SK-N-SH (cell line): ENCODE measurements at places on chromosomes 3 and 15.

- no peak for DNase-seq
Measured at GRCh38 chr3:48345946-48346572, 12.6 kb upstream of the SPINK8 start.

- no peak for DNase-seq
Measured at GRCh38 chr3:85252686-85253085, 293.9 kb downstream of the CADM2 start.

DNA sequence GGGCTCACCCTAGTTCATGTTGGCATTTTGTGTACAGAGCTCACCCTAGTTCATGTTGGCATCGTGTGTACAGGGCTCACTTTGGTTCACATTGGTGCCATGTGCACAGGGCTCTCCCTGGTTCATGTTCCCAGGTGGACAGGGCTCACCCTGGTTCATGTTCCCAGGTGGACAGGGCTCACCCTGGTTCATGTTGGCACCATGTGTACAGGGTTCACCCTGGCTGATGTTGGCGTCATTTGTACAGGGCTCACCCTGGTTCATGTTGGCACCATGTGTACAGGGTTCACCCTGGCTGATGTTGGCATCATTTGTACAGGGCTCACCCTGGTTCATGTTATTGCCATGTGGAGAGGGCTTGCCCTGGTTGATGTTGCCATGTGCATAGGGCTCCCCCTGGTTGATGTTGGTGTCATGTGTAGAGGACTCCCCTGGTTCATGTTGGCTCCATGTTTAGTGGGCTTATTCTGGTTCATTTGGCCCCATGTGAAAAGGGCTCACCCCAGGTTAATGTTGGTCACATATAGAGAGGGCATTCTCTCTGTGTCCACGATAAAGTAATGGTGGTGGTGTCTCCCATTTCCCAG is 31.7 kb upstream of the NR2C2 start:
- no peak for DNase-seq

DNA sequence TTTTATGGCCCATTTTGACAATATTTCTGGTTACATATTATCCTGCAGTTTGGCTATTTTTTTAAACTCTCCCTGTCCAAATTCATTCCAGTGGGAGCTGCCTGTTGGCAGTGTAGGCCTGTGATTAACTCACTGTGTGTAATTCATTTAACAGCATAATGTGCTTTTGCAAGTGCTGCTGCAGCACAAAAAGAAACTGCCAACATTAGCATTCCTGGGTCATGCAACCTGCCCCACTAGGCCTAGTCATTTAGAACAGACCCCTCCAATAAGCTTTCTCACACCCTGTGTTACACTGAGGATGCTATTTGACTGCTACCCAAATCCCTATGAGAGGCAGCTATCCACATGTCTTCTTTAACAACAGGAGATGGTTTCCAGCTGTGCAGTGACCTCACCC is 251.2 kb upstream of the UBE2E2 start:
- DNase-seq: no peak

- no peak for DNase-seq
Measured at GRCh38 chr3:166275024-166275390, 437.8 kb upstream of the BCHE start.

- DNase-seq: peak; percentile 64
Measured at GRCh38 chr15:67025719-67026609, 39.4 kb upstream of the SMAD3 start.

DNA sequence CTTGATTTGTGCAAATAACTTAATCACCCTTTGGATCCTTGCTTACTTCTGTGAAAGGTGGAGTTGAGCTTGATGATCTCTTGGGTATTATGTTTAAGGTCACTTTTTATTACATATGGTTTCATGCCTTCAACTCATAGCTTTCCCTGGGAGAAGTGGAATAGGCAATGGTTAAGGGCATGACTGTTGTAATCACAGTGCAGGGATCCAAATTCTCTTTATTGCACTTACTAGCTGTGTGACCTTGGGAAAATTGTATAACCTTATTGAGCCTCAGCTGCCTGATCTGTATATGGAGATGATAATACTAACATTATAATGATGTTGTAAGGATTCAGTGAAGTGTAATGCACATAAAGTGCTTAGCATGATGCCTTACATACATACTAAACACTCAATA is 59.1 kb downstream of the PLCL2 start:
- no peak for DNase-seq

GRCh38 chr3:103494512-103494911 is 1059.7 kb downstream of the ZPLD1 start:
- DNase-seq: no peak

GRCh38 chr3:115859002-115859807 is 235.9 kb downstream of the GAP43 start:
- no peak for DNase-seq

DNA sequence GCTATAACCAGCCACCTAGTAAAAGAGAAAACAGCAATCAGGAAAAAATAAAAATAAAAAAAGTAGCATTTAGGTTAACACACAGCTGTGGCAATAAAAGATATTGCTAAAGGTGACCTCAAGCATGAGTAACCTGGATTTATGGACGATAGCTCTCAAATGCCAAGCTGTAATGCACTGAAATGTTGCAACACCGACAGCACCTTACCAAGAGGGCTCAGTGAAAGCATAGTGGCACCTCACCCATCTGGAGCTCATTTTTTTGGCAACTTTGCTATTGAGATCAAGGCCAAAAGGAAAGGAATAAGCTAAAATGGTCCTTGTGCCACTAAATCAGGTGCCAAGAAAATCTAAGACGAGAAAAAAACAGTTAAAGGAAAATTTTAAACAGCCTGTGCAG is 2.5 kb downstream of the HACD2 start:
- DNase-seq: no peak

- no peak for DNase-seq
Measured at GRCh38 chr3:178964551-178964950, 107.1 kb downstream of the ZMAT3 start.

GRCh38 chr3:41222012-41222411 is 22.7 kb downstream of the CTNNB1 start:
- no peak for DNase-seq

DNA sequence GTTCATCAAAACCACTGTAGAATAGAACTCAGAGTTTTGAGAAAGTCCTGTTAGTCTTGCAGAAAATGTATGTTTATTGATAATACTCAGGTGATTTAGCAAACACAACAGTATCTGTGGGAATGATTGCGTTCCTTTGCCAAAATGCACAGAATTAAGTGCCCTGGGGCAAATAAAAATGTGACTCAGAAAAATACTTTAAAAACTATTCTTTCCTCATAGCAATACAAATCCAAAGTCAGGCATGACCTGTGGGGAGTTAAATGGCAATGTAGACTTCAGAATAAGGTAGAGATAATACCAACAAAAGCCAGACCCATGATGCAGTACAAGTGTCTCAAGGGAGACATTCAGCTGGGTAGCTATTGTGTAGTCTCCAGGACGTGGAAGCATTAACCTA is 72.3 kb upstream of the SNTN start:
- DNase-seq: no peak

GRCh38 chr15:92018535-92019239 is 165.2 kb downstream of the SLCO3A1 start:
- DNase-seq: no peak

DNA sequence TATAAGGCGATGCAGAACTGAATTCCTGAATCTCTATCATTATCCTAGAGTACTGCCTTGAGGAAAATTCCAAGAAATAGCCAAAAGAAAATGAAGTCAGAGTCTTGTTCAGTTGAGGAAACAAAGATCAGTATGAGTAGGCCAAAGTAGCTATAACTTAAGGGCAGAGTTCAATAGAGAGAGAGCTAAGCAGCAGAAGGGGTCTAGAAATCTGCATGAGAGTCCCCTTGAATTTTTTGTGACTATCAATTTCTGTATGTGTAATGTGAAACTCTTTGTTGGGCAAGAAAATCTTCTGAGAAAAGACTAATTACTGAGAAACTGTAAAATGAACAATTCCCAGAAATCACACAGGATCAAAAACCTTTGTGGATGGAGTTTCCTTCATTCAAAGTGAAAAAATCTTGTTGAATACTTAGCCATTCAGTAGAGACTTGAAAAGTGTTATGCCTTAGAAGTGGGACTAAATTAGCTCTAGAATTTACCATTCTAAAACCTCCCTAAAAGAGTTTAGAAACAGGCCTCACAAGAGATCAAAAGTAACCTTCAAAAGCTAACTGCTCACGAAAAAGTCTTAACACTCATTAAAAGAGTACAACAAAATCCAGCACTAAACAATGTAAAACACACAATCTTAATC is 43.1 kb upstream of the FNDC3B start:
- no peak for DNase-seq

DNA sequence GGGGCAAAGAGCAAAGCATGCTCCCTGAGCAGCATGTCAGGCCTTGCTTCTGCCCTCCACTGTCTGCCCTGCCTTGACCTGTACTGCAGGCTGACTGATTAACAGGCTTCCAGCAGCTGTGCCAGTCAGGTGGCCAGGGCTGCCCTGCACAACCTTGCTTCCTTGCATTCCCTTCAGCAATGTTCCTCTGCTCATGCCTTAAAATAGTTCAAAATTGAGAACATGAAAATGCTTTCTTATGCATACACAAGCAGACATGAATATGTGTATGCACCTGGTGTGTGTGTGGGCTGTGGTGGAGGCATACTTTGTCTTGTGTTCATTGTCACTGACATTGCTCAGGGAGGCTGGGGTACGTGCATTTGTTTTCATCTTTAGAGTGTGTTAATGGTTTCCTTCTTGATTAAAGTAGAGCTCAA is 1.2 kb upstream of the SLC22A13 start:
- no peak for DNase-seq

- DNase-seq: no peak
Measured at GRCh38 chr3:71430941-71431552, 152.5 kb downstream of the FOXP1 start.

DNA sequence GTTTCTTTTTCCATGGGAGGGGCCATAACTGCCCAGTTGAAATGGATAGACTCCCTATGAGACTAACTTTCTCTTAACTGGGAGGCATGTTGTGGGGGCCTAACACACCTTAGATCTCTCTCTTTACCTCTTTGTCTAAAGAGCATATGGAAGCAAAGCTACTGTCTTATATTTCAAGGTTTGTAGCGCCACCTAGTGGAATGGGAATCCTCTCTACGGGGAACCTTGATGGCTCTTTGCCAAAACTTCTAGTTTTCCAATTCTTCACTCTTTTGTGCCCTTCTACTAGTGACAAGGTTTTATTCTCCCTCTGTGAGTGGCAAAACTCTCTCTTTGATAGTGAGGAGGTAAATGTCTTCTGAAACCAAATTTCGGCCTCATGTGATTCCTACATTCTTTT is 1030.4 kb upstream of the CADM2 start:
- peak; percentile 12 for DNase-seq

DNA sequence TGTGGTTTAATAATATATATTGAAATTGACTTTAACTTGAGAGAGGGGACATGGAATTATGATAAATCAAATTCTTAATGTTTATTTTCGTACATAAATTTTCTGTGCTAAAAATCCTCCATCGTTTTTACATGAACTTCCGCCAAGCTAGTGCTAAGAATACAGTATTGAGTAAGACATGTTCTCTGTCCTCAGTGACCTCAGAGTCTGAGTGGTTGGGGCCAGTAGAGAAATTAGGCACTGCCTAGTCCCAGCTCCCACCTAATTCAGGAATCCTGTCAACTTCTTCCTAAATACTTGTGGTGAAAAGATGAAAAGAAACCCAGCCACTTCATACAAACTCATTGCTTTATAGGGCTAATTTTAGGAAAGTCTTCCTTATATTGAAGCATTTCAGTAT is 110.3 kb downstream of the PPP2R3A start:
- no peak for DNase-seq

DNA sequence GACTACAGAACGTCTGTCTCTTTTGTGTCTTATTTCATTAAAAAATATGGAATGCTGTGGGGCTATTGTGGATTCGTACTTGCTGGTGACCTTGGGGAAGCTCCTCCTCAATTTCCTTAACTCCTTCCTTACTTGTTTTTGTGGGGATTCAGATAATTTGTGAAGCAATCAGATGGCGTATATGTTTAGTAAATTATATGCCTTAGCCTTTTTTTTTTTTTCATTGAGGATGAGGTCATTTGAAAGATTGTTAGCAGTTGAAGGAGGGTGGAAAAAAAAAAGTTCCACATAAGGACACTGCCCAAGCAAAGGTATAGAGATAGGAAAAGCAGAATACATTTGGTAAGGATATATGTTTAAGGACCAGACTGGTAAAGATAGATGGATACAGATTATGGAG is 3.3 kb downstream of the RNF13 start:
- no peak for DNase-seq

DNA sequence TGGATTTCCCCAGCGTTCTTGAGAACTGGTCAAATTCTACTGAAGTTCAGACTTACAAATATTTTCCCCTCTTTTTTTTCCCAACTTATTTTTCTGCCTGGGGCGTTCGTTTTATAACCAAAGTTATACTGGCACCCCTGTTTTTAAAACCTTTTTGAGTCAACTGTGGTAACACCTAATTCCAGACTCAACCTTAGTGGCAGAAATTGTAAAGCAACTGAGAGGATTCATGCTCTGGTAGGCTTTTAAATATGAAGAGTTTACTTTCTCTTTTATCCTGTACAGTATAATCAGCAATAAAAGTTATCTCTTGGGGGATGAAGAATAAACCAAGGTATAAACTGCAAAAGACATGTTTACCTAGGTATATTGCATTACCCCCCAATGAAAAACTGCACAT is 2.3 kb downstream of the IL5RA start:
- DNase-seq: no peak

DNA sequence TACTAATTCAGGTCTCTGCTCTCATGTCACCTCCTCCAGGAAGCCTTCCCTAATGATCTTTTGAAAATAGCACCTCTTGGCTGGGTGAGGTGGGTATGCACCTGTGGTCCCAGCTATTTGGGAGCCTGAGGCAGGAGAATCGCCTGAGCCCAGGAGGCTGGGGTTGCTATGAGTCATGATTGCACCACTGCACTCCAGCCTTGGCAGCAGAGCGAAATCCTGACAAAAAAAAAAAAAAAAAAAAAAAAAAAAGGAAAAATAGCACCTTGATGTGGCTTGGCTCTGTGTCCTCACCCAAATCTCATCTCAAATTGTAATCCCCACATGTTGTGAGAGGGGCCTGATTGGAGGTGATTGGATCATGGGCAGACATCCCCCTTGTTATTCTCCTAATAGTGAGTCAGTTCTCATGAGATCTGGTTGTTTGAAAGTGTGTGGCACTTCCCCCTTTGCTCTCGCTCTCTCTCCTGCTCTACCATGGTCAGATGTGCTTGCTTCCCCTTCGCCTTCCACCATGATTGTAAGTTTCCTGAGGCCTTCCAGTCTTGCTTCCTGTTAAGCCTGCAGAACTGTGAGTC is 11.2 kb upstream of the RNU6-1 start:
- no peak for DNase-seq

GRCh38 chr3:101278727-101279126 is 41.6 kb downstream of the IMPG2 start:
- DNase-seq: no peak

DNA sequence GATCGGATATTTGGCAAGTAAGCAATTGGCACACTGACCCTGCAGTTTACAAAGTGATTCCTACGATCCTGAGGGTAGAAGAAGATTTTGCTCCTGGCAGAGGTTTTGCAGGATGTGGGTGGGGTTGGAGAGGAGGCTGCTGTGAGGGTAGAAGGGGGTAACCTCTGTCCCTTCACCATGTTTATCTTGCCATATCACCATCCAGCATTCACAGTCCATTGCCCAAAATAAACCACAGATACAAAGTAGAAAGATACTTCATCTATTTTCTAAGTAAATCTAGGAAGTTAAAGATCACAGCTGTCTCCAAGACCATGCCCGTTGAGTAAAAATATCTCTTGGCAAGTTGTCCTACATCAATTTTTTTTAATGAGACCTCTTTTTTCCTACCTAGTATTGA is 51.6 kb downstream of the LIPC start:
- no peak for DNase-seq
